SHP77 treated with DMSO at 0.1 percent for 48 hours (cell line): ENCODE measurements at places on chromosomes 2 and 18.

- DNase-seq, result peak; percentile 16
These were observed 16.6 kb downstream of the NIF3L1 start for GRCh38 chr2:200905618-200906296.

DNA sequence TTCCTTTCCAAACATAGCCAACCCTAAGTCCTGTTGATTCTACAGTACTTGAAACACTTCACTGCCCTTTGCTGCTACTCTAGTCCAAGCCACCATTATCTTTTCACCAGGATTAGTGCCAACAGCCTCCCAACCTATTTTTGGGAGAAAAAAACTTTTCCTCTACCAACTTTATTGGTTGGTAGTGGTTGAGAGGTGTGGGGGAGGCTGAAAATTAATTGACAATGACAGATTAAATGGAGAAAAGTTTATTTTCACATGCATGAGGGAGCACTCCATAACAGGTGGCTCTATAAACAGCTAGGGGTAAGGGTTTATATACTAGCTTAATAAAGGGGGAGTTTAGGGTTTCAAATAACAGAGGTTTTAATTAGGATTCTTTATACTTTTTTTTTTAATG lies 37.8 kb upstream of the ITPRID2 start:
- DNase-seq, result no peak

- no peak for DNase-seq
These were observed 16.9 kb downstream of the EIF5B start for GRCh38 chr2:99354070-99354469.

DNA sequence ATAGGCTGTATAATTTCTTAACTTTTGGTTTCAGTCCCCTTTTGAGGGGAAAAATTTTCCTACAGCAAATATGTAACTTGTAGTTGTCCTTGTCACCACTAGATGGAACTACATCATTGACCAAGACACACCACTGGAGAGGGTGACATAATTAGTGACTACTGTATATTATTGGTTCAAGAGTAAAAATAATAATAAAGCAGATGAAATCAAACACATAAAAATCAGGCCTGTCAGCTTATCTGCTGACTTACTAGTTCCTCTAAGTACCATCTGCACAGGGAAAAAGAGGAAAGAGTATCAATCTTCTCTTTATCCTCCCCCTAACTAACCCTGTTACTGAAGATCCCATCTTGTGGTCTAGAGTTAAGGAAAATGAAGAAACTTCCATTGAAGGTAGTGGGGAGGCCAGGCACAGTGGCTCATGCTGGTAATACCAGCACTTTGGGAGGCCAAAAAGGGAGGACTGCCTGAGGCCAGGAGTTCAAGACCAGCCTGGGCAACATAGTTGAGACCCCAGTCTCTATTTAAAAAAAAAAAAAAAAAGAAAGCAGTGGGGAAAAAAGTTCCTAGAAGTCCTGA lies 29.6 kb upstream of the ENOSF1 start:
- peak; percentile 11 for DNase-seq

DNA sequence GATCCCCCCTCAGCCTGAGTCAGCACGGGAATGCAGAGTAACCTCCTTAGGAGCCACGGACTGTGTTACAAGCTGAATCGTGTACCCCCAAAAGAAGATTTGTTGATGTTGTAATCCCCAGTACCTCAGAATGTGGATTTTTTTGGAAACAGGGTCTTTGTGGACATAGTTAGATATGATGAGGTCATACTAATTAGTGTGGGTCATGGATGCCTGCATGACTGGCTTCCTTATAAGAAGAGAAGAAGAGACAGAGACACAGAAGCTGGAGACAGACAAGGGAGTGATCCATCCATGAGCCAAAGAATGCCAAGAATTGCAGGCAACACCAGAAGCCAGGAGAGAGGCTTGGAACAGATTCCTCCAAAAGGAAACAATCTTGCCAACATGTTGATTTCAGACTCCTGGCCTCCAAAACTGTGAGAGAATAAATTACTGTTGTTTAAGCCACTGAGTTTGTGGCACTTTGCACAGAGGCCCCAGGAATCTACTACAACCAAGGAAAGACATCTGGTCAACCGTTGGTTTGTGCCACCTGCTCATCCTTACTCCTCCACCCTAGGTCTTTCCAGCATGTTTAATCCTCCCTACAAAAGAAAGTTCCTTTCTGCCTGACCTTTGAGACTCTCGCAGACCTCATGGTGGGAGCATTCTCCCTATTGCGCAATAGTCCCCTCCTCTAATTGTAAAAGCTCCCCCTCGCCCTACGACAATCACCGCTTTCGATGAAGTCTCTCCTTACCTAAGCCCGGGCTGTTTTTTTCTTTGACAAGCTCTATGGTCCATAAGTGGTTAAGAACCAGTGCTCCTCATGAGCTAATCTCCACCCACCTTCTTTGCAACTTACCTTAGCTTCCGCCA lies 91.6 kb downstream of the DNER start:
- no peak for DNase-seq

GRCh38 chr18:46184727-46185126 lies 80.5 kb downstream of the HAUS1 start:
- DNase-seq, result no peak

- DNase-seq, result no peak
These were observed 20.8 kb upstream of the SOS1 start for GRCh38 chr2:39141334-39142271.

DNA sequence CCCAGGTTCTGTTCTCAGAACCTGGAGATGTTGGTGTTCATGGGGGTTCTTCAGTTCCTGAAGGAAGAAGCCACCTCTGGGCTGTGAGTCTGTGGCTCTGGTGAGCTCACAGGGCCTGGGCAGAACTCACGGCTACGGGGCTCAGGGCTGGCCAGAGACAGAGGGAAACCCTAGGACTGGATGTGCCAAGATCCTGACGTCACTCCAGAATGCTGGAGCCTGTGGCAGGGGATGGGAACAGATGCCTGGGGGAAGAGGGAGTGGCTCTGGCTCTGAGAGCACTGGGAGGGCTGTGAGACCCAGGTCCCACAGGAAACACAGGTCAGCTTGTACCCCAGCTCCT lies at the start of gene OTOF:
OTOF (minus strand) TSS at position 214 of the 343 bp plus-strand sequence.
- no peak for DNase-seq
